NCI-H1436 treated with DMSO at 0.1 percent for 48 hours (cell line): ENCODE measurements at places on chromosomes 12 and 14.

GRCh38 chr12:86170051-86170450 is 86.1 kb downstream of the MGAT4C start:
- no peak for DNase-seq

DNA sequence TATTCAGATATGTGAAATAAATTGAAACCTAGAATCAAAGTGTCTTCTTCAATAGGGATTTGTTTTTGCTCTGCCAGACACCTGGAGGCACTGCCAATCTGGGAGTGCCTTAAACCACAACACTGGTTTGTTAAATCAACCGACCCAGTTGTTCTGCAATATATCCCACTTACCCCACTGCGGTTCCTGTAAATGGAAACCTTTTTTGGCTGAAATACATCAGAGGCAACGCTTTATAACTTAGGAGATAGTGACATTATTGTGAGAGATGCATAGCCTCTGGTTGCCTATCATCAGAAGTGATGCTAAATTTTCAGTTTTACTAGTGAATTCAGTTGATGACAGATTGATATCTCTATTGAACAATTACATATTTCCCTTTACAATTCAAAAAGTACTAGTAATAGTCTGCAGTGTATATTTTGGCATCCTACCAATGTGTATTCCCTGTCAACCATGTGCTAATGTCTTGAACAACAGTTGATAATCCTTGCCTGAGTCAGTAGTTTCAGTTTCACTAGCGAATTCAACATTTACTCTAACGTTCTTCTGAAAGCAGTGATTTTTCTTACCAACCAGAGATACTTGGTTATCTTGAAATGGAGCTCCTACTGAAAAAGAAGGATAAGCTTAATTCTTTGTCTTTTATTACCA is 30.5 kb downstream of the PPP2R5C start:
- no peak for DNase-seq

DNA sequence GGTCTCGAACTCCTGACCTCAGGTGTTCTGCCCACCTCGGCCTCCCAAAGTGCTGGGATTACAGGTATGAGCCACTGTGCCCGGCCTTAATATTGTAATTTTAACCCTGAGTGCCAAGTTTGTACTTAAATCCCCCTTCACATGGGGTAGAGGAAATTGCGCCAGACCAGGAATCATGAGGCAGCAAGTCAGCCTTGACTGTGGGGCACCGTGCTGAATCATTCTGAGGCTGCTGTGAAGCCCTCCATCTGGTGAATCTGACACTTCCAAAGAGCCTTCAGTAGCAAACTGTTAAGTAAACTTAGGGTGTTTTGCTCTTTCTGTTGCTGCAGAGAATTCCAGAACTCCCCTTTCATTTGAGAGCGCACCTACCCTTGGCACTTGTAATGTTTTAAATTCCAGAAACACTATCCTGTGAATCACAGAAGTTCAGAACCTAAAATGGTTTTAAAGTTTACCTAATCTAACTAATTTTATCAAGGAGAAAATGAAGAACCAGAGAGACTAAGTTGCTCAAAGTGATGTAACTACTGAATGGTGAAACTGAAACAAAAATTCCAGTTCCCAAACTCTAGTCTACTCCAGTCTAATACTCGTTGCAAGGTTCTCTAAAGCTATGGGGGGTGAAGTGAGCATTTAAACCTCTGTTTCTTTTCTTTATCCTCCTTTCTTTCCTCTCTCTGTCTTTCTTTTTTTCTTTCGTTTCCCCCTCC is 7.5 kb downstream of the HEBP1 start:
- DNase-seq = no peak

DNA sequence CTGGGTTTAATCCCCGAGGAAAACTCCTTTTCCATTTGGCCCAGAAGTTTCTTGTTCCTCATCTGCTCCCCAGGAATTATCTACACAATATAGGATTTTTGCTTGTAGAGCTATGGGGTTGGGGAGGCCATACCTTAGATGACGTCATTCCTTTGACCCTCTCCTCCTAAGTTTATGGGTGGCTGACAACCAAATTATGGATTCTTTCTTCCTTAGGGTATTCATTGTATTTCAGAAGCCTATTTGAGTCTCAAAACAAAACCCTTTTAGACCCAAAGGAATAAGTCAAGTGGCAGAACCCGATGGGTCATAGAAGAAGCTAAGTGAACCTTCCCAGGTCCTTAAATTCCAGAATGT is 14.2 kb downstream of the PROX2 start:
- no peak for DNase-seq

GRCh38 chr14:68539241-68539737 is 253.6 kb downstream of the ZFP36L1 start:
- DNase-seq = no peak

- DNase-seq = no peak
Measured at GRCh38 chr12:92732216-92732615, 29.4 kb downstream of the PLEKHG7 start.

- no peak for DNase-seq
Measured at GRCh38 chr14:70909733-70910614, 2.7 kb downstream of the PCNX1 start.

- no peak for DNase-seq
Measured at GRCh38 chr12:111160350-111161241, 208.3 kb downstream of the PHETA1 start.

DNA sequence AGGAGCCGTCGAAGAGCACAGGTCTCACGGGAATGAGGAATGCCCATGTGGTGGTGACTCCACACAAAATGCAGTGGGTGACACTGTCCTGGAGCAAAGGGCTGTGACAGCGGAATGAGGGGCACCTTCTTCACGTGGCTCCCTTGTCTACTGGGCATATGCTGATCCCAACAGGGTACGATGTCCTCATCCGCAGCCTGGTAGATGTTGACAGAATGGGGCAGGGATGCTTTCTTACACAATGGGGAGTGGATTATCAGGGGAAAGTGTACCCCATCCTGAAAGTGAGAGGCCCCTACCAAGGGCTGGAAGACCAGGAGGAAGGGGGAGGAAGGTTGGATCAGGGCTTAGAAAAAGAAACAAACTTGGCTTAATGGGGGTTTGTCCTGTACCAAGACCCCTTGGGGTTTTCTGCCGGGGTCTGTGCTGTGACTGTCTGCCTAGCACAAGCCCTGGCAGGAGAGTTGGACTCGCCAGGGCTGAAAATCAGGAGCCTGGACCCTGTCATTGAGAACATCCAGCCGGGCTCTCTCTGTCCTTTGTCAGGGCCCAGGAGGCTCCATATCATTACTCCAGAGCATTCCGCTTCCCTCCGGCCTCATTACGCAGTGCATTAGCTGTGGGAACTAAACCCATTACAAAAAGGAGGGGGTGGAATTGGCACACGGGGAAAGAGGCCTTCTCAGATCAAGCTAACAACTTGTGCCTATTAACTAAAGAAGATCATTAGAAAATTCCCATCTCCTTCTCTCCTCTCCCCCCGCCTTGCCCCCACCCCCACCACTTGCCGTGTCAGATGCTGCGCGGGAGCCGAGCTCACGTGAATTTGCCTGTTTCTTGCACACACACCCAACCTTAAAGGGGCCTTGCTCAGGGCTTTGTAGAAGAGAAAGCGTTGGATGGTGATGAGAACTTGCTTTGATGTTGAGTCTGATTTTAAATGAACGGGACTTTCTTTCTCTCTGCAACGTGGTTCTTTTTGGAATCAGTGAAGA is 171.8 kb upstream of the PARP11 start:
- DNase-seq = no peak

- no peak for DNase-seq
Measured at GRCh38 chr14:32826404-32827082, 112.1 kb upstream of the NPAS3 start.

DNA sequence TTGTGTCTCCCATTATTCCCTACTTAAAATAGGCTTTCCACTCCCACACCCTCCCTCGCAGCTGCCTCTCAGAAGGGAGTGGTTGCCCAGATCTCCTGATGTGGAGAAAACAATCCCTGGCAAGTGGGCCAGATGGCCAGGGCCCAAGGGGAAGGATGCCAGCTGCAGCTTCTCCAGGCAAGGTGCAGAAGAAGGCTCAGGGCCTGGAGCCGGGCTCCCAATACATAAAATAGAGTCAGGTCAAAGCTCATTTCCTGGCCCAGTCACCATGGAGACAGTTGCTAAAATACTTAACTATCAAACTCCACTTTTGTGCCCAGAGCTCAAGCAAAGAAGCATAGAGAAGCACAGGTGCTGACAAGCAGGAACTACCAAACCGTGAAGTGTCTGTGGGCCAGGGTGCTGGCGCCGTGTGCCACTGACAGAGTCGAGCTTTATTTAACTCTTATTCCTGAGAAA is 45.7 kb upstream of the ITPR2 start:
- no peak for DNase-seq

DNA sequence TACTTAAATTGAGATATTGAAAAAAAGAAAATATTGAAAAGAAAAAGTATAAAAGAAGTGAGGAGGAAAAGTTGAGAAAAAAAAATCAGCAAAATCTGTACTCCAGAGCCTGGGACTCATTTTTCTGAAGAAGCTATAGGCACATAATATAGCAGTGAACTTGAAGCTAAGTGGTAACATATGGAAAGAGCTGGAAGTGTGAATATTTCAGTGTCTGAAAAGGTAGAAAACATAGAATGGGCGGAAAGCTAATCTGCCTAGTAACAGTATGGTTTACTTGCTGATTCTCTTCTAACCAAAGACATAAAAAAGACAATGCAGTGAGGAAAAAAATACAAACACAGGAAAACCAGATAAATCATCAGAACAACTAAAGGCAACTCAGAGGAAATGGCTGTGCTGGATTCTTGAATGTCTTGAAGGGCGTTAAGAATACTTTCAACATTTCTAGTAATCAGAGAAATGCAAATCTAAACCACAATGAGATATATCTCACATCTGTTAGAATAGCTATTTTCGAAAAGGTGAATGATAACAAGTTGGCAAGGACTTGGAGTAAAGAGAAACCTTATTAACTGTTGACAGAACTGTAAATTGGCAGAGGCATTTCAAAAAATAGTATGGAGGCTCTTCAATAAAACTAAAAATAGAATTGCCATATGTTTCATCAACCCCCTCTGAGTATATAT is 784.6 kb downstream of the LRFN5 start:
- DNase-seq = no peak

DNA sequence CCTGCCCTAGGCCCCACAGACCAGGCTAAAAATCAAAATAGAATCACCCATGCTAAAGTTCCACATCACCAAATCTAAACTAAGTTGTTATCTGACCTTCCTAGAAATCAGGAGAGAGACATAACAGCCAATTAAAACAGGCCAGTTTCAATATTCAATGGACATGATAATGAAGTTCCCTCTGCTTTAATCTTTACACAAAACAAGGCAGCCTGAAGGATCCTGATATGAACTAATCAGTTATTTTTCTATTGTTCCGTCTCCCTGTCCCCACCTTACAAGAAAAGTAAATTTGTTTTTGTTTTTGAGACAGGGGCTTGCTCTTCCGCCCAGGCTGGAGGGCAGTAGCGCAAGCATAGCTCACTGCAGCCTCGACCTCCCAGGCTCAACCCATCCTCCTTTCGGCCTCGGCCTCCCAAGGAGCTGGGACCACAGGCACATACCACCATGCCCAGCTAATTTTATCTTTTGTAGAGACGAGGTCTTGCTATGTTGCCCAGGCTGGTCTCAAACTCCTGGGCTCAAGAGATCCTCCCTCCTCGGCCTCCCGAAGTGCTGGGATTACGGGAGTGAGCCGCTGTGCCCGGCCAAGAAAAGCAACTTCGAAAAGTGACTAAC is 5.4 kb upstream of the CEBPE start:
- no peak for DNase-seq

GRCh38 chr14:74019408-74020137 is 424 bp downstream of the BBOF1 start:
- DNase-seq = no peak

GRCh38 chr14:41915732-41916131 is 309.1 kb downstream of the LRFN5 start:
- no peak for DNase-seq

GRCh38 chr14:73476451-73476931 is 14.2 kb upstream of the RIOX1 start:
- no peak for DNase-seq

DNA sequence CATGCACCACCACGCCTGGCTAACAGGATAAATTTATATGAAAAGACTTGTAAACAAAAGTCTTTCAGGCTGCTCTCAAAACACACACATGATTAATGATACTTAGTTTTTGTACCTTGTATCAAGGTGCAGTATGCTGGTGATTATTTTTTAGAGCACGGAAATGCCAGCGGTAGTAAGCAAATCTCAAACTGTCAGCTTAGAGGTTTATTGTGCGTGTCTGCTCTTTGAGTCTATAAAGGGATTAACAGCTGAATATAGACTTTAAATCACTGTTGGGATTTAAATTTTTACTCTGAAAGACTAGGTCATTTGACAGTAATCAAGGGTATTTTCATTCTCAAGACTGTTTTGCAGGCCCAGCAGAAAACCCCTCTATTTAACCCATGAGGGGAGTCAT is 50.5 kb downstream of the PLEKHA5 start:
- DNase-seq = no peak

- no peak for DNase-seq
Measured at GRCh38 chr14:68246074-68246785, 426.7 kb downstream of the RAD51B start.
